Psoas muscle (tissue), 8 donors: ENCODE measurements at places on chromosomes 3 and 15. TPM values are rescaled to one million over a fixed set of nuclear protein-coding genes. Genes with fewer than 3 reads are reported as not detected.

The COL7A1 gene
- total RNA-seq = 6.1 TPM

The LRRIQ4 gene
- not detected for total RNA-seq

The STXBP5L gene
- total RNA-seq = not detected

The NPAP1 gene
- total RNA-seq = not detected

The AMT gene
- 2.3 TPM for total RNA-seq

GRCh38 chr3:12831301-12831866 is 10.0 kb downstream of the RPL32 start:
- no peak for DNase-seq

DNA sequence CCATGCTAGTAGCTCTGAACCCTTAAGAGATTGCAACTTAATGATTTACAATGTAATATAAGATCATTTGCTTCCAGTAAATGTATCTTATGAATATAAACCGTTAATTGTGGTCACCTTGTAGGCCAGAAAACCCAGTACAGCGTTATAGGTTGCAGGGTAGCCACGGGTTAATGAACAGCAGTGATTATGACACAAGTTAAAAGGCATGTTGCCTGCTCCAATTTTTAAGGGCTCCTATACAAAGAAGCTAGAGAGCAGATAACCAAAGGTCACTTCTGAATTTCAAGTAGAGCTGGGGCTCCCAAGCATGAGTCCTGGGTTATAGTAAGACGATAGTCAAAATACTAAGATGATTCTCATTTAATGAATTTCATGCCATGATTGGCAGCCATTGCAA is 13.5 kb downstream of the GUCA1C start:
- DNase-seq = no peak

- peak; percentile 62 for DNase-seq
Measured at GRCh38 chr15:90871139-90871715, 2.8 kb downstream of the FURIN start.

DNA sequence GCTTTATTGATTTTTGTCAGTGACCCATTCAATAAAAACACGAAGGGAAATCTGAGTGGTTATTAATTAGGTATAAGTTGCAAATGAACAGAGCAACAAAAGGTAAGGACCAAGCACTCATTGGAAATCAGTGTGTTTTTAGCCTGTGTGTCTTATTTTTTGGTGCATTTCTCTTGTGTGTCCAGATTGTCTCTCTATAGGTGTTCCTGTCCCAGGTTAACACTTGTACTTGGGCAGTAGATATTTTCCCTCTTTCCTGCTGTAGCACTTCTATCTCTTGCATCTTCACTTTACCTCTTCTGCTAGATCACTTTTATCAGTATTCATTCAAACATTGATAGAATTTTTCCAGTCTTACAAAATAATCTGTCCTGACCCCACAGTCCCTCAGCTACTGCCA is 37.0 kb downstream of the MAPK6 start:
- no peak for DNase-seq

DNA sequence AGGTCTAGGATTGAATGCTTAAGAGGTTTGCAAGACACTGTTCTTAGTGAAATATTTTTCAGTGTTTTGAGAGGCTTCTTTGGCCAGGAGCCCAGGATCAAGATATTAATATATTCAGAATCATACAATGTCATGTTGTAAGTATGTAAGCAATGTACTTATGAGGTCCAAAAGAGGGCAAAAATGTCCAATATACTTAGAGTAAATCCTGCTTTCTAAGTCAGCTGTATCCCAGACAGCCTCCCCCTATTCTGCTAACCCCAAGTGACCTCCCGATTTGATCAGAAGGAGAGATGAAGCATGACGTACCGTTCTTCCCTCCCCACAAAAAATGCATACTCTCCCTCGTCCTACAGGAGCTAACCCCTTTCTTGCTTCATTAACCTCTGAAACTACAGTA is 70.9 kb downstream of the CHAC1 start:
- DNase-seq = no peak

GRCh38 chr3:98433764-98434163 is 29.2 kb upstream of the OR5K1 start:
- DNase-seq = no peak

DNA sequence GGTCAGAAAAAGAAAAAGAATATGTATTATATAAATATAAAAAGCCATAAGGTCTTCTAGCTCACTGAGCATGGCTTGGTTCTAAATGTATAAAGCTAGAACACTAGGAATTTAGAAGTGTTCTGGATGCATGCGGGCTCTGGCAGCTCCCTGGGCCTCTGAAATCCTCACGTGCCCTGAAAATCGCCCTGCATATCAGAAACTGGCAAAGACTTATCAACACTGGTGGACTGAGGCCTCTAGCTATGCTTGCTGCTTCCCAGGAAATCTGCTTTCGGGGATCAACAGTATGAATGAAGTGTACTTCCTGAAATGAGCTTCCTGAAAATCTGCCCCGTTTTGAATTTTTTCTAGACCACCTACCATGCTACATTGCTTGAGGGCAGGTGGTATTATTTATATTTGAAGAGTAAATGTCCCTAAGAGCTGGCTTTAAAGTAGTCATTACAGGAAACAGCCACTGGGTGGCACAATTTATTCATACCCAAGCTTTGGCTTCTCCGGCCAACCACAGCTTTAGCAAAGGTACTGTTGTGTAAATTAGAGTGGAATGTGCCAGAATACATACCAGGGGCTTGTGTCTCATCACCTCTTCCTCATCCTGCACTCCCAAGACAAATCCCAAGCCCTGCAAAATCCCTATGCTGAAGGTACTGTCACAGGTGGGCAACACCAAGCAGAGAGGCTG is 17.7 kb downstream of the CRTAP start:
- DNase-seq = no peak

GRCh38 chr15:74723754-74724334 is 1.5 kb downstream of the CYP1A1 start:
- DNase-seq = no peak

GRCh38 chr3:183904833-183905780 is 20.4 kb upstream of the PARL start:
- no peak for DNase-seq

DNA sequence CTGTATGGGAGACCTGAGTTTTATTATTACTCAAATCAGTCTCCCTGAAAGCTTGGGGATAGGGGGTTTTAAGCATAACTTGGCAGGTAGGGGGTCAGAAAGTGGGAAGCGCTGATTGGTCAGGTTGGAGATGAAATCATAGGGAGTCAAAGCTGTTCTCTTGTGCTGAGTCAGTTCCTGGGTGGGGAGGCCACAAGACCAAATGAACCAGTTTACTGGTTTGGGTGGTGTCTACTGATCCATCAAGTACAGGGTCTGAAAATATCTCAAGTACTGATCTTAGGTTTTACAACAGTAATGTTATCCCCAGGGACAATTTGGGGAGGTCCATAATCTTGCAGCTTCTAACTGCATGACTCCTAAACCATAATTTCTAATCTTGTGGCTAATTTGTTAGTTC is 17.8 kb upstream of the IQCF6 start:
- no peak for DNase-seq
